ENCODE measurements at places on chromosomes 13 and 19.

DNA sequence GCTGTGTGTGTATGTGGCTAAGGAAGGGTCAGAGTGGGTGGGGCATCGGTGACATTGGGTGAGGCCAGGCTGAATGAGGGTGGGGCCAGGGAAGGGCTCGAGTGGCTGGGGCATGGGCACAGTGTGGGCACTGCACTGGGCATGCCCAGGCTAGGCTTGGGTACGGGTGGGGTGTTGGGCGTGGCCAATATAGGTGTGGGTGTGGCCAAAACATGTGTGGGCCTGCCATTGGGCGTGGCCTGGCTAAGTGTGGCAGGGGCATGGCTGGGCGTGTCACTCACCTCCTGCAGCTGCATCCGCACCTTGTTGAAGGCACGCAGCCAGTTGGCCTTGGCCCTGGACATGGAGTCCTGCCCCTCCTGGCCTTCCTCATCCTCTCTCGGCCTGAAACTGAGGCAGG is 33.2 kb downstream of the UNC13A start:
- no peak for DNase-seq

DNA sequence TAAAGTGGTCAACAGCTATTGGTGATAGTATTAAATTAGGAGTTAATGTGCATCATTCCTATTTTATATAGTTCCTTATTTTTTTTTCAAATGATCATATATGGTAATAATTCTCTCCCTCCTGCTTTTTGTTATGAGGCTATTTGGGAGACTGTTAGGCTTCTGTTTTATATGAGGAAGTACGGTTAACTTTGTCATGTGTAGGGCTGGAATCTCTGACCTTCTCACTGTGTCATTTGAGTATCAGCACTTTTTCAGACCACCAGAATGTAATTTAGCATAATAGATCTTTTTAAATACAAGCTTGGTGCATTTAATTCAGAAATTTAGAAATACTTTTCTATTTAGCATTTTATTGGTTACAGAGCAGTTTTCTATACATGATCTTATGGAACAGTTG is 7.7 kb downstream of the DGKH start:
- DNase-seq, result no peak

- no peak for DNase-seq
These were observed 17.7 kb downstream of the ZNF763 start for GRCh38 chr19:11982526-11982925.

- no peak for DNase-seq
These were observed 294.7 kb downstream of the MYO16 start for GRCh38 chr13:108924134-108924533.

GRCh38 chr13:76830805-76831204 is 55.4 kb downstream of the KCTD12 start:
- DNase-seq, result no peak

DNA sequence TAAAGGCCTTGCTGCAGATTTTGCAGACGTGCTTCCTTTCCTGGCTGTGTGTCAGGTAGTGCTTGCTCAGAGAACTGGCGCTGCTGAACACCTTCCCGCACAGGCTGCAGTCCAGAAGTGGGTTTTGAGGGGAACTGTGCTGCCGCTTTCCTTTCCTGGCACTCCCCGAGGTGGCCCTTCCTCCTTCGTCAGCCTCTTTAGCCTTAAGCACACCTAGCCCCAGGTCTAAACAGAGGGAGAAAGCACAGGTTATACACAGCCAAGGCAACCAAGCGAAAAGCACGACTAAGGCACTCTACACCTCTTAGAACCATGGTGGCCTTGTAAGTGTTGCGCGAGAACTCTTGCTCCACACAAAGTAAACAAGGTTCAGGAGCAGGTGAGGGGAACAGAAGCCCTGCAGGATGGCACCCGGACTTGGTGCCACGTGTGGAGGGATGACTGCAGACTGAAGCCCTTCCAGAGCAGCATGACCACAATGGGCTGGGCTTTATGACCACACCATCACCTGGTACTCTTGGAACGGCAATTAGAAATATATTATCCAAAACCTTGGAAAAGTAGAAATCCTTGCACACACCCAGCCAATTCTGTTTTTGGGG is 23.6 kb downstream of the ZNF541 start:
- DNase-seq, result no peak

GRCh38 chr13:49213997-49214916 is 5.9 kb upstream of the MLNR start:
- no peak for DNase-seq

GRCh38 chr19:18633321-18633720 is 3.5 kb upstream of the KLHL26 start:
- no peak for DNase-seq

- DNase-seq, result no peak
These were observed 93.1 kb downstream of the WTIP start for GRCh38 chr19:34574704-34575103.

DNA sequence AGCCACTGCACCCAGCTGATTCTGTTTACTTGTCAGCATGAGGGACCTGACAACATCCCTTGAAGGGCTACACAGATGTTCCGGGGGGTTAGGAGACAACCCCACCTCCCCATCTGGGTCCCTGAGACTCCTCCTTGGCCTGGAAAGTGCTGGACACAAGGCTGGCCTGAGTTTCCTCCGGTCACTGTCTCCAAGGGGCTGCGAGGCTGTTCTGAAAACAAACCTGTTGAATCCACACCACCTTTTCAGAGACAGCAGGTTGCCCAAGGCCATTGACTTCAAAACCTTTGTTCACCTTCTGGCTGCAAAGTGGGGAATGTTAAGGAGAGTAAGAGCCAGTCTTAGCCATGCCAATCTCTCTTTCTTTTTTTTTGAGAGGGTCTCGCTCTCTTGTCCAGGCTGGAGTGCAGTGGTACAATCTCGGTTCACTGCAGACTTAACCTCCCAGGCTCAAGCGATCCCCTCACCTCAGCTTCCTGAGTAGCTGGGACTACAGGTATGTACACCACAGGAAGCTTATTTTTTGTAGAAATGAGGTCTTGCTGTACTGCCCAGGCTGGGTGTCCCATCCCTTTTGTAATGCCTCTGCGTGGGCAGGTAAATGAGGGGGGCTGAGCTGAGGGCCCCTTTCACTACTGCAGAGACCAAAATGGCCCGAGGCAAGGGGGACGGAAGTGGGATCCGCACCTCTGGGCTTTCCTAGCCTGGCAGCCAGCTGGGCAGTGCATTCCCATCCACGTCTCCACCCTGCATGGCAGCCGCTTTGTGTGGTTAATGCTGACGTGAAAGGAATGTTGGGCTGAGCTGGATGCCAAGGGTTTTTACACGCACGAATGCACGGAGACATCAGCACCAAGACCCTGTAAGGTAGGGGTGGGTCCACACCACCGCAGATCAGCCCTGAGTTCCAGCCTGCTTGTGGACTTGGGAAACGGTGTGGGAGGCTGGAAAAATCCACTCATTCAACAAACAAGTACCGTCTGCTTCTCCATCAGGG is 1.9 kb upstream of the ZNF628 start:
- DNase-seq, result no peak

GRCh38 chr13:45545686-45546409 is 69.7 kb downstream of the ERICH6B start:
- DNase-seq, result no peak

DNA sequence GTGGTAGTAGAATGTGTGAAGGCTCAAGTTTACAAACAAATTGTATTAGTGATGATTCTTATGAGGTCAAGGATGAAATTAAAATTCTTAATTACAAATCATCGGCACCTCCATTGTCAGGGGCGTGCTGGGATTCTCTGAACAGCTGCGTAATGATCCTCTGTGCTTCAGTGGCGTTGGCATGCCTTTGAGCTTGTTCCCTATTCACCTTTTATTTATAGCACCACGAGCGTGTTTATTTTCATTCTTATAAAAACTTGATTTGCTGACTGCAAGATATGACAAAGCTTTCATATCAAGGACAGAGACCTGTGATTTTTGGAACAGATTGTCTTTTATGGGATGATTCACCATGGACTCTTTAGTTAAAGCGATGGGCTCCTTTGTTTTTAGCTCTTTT is 18.2 kb upstream of the UBL3 start:
- DNase-seq, result no peak

DNA sequence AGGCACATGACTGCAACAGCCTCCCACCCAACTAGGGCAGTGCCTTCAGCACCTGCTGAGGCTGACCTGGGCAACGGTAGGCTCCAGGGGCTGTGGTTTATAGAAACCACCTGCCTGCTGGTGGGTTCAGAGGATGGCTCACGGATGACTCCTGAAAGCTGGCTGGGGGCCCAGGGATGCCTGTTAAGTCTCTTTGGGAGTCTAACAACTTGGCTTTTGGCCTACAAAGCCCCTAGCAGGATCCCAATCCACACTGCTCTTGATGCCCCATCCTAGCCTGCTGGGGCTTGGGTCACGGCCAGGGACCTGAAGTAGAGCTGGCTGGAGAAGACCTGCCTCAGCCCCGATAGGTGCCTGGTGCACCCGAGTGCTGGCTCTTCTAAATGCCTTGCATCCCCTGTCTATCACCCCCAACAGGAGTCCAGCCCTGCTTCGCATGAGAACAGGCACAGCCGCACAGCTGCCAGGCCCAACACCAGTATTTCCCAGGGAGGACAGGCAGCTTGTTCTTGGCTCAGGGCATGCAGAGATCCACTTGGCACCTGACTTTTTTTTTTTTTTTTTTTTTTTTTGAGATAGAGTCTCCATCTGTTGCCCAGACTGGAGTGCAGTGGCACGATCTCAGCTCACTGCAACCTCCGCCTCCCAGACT is 9.1 kb upstream of the EPHX3 start:
- DNase-seq, result no peak

DNA sequence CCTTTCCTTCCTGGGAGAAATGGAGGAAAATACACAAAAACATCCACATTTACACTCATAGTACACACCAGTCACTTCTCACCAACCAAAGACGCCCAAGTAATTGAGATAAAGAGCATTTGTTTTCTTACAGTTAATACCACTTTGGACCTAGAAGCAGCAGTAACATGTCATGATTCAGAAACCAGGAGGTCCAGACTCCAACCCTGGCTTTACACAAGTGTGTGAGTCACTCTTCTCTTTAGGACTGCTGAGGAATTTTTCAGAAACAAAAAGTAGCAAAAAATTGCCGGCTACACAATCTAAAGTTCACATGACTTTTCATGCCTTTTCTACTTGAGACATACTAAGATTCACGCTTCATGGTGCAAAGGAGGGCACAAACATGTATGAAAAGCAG is 42.1 kb downstream of the TUBGCP3 start:
- no peak for DNase-seq

- no peak for DNase-seq
These were observed 35.1 kb downstream of the LCP1 start for GRCh38 chr13:46146898-46147297.

GRCh38 chr13:76383676-76384461 is 502.3 kb downstream of the KCTD12 start:
- no peak for DNase-seq

DNA sequence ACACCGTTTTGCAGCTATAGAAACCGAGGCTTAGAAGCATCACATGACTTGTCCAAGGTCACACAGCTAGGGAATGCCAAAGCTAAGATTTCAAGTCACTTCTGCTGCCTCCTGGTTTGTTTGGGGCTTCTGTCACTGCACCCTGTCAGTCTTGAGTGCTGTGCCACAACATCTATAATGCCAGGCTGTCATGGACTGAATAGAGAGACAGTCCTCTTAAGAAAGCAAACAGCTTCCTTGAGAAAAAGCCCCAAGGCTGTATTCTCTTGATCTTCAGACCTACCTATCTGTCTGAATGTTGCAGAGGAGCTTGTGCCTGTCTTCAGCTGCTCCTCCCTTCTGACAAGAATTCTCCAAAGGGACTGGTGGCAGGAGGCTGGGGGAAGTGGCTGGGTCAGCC is 81.6 kb downstream of the OLFM4 start:
- DNase-seq, result no peak

- no peak for DNase-seq
These were observed 31.2 kb downstream of the GADD45B start for GRCh38 chr19:2507109-2507508.

DNA sequence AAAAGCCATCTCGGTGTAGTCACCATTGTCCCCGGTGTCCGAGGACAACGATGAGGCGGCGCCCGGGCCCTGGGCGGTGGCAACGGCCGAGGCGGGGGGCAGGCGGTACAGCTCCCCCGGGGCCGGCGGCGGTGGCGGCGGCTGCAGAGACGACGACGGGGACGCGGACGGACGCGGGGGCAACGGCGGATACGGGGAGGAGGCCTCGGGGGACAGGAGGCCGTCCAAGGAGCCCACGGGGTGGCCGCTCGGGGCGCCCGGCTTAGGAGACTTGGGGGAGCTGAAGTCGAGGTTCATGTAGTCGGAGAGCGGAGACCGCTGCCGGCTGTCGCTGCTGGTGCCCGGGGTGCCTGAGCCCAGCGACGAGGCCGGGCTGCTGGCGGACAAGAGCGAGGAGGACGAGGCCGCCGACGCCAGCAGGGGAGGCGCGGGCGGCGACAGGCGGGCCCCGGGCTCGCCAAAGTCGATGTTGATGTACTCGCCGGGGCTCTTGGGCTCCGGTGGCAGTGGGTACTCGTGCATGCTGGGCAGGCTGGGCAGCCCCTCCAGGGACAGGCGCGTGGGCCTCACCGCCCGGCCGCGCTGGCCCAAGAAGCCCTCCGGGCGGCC is 3.5 kb downstream of the IRS2 start:
- DNase-seq, result no peak

- no peak for DNase-seq
These were observed 5.4 kb downstream of the MTMR6 start for GRCh38 chr13:25281935-25282332.

DNA sequence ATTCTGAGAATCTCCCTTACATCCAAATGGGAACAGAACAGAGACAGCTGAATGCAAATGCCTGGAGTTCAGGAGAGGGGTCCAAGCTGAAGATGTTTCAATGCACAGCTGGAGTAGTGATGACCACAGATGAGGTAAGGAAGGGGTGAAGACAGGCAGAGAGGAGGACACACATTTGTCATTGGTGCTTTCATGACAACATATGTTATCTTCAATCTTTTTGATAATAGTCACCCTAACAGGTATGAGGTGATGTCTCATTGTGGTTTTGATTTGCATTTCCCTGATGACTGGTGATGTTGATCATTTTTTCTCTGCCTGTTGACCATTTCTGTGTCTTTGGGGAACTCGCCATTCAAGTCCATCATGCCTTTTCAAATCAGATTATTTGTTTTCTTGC is 19.2 kb downstream of the SIGLEC7 start:
- DNase-seq, result no peak

- peak; percentile 71 for DNase-seq
These were observed at the start of gene PPP1R13L for GRCh38 chr19:45404557-45405434. PPP1R13L (minus strand) TSS chr19:45405069; CDS start chr19:45398318, 6,751 bp downstream.

DNA sequence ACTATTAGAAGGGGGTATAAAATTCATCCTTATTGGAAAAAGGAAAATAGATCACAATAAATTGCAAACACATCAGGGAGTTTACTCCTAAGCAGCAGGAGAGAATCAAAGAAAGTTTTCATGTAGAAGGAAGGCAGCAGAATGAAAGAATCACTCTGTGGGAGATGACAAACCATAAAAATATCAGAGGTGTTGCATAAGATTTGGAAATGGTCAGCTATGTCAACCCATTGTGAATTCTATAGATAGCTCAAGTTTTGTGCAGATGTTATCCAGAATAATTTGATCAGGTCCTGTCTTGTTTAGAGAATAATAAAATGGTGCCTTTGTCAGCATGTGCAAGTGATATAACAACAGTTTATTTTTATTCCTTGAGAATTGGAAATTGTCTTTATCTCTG is 622.4 kb downstream of the DCT start:
- DNase-seq, result no peak

All from activated T-cell treated with anti-CD3 and anti-CD28 coated beads, Interleukin-2, amount 50 U/mL, for 24 hours (primary cell).